Daoy (cell line): ENCODE measurements at places on chromosomes 12 and 14.

GRCh38 chr12:116378002-116378401 is 100.5 kb upstream of the MED13L start:
- no peak for DNase-seq

- DNase-seq: no peak
Observed at GRCh38 chr12:85130646-85131045, 94.5 kb downstream of the LRRIQ1 start.

GRCh38 chr14:50471838-50472465 is 60.4 kb downstream of the MAP4K5 start:
- DNase-seq: no peak

DNA sequence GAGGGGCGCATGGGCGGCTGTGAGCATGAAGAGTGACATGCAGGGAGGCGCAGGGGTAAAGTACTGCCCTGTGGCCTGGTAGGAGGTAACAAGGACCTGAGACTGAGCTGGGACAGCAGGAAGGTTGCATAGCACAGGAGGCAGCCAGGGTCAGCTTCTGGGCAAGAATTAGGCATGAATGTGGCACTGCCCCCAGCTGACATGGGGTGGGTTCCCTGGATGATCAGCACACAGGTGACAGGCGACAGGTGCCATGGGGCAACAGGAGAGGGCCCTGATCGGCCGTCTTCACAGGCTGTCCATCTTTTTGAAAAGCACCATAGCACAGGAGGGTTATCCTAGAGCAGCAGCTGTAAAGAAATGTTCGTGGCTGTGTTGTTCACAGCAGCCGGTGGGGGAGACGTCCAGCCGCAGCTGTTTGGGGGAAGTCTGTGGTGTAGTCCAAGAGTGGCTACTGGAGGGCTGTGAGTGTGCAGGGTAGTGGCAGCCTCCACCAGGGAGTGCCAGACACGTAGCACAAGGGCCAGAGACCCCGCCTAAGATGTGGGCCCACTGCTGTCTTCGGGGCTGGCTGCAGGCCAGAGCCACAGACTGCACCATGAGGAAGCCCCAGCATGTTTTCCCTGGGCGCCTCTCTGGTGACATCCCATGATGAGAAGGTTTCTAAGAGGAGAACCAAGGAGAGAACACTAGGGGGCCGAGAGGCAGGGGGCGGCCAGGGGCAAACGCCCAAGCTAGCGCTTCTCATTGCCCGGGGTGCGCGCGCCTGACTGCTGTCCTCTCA is 8.4 kb downstream of the CLBA1 start:
- DNase-seq: no peak

DNA sequence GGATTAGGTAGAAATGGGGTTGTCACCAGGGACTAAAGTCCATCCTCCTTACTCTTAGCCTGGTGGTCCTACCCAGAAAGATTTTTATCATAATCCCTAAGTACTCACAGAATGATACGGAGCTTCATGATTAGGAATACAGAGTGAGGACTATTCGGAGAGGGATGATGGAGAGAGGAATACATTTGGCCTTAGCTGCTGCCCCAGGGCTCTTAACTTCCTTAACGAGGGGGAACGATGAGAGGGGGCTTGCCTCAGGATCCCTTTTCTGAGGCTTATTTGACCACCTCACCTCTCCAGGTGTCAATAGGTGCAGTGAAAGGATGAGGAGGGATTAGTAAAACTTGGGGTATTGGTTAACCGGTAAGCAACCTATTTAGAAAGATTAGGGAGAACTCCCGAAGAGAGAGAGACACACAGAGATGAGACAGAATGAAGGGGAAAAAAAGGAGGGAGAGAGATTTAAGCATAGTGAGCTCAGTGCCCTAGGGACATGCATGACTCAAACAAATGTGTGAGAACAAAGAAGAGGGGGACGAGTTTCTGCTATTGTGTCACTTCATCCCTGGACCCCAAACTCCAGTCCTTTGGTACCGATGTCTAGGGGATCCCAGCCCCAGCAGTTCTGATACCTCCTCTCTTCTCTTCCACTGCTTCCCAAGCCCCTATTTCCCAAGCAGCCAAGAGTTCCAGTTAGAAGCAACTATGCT is 1.1 kb downstream of the NFE2 start:
- no peak for DNase-seq

GRCh38 chr12:69321351-69321750 is 26.8 kb upstream of the LYZ start:
- DNase-seq: no peak

DNA sequence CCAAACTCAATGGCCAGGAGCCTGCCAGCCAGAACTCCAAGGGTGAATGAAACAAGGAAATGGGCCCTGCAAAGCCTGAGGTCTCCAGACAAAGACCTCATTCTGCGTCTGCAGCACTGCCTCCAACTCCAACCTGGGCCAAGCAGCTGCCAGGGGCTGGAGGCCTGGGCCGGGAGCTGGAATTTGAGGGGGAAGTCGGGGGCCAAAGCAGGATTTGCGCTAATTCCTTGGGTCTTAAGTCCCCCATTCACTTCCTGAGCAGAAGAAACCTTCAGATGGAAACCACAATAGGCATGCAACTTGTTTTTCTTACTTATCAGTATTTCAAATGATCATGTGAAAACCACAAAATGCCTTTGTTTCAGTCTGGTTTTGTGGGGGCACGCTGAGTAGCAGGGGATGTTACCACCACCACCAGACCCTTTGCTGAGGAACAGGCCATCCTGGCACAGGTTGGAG is 23.0 kb upstream of the TC2N start:
- no peak for DNase-seq

- no peak for DNase-seq
Observed at GRCh38 chr12:14965221-14965620, 3.8 kb upstream of the ARHGDIB start.

- no peak for DNase-seq
Observed at GRCh38 chr12:118959985-118960560, 21.3 kb upstream of the SRRM4 start.

GRCh38 chr12:42309996-42310395 is 15.9 kb downstream of the ZCRB1 start:
- no peak for DNase-seq
